ENCODE measurements at places on chromosomes 2 and 18.

DNA sequence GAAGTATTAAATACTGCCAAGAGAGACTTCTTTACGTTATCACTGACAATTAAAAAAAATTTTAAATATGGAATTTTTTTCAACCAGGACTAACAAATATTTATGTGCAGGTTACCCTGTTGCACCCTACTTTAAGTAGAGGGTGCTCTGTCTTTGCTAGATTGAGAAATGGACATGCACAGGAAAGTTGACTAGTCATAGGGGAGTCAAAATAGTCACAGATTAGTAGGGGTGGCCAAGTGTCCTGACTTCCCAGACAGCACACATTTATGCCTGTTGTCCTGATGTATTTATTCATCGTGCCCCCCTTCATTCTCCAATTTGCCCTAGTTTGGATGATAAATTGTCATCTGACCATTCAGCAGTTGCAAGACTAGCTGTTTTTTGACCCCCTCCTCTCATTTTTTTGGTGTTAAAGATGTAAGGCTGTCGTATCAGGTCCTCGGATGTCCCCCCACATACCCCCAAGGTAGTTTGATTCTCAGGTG lies 20.3 kb downstream of the CAB39 start:
- no peak for DNase-seq

DNA sequence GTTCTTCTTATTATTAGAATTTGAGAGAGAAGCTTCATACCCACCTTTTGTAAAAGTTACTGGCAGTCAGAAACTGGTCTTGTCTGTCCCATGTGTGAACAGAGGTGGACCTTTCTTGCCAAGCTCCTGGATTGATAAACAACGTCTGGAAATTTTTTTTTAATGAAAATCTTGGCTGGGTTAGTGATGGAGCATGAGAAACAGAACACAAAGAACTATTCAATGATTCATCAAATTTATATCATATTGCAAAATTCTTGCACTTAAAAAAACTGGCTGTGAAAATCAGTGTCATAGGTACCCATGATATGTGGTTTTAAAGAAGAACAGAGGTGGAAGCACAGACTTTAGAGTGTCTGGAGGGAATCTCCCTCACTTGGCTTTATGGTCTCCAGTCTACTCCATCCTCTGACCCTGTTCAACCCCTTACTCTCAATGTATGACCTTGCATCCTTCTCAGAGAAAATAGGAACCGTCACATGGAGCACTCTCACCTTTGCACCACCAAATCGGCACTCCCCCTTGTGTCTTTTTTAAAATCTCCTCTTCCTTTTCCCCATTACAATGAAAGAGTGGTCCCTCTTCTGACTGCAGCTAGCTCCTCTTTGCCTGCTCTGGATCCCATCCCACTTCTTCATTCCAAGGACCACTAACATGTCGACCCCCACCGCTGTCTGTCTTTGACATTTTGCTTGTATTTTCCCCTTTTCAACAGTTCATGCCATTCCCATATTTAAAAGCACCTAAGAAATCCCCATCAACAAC lies 58.2 kb downstream of the COPS8 start:
- no peak for DNase-seq

DNA sequence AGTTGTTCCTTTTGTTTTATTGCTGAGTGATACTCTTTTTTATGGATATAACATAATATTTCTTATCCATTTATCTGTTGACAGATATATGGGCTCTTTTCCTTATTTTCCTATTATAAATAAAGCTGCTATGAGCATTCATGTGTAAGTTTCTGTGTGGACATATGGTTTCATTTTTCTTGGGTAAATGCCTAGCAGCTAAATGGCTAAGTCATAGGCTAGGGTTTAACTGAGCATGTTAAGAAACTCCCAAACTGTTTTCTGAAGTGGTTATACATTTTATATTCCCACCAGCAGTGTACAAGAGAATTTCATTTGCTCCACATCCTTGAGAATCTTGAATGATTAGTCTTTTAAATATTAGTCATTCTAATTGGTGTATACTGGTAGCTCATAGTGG lies 786.6 kb upstream of the CDH2 start:
- DNase-seq, result no peak

GRCh38 chr2:16869711-16870110 lies 204.1 kb upstream of the CYRIA start:
- DNase-seq, result no peak

GRCh38 chr2:118527571-118527970 lies 319.9 kb downstream of the EN1 start:
- no peak for DNase-seq

DNA sequence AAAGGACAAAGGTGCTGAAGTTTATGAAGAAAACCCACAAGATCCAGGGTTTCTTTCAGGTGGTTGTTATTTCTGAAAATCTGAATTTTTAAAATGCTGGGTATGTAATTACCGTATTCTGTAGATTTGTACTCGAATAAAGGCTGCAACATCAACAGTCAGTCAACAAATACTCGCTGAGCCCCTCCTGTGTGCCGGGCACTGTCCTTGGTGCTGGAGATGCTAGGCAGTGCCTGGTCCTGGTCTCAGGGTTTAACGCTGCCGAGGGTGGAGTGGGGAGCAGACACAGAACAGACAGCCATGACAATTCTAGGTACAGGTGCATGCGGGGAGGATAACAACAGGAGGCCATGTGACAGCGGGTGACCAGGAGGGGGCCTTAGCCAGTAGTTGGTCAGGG lies 27.2 kb upstream of the PDIA6 start:
- no peak for DNase-seq

- DNase-seq, result no peak
Measured at GRCh38 chr2:177265824-177266817, 1.6 kb upstream of the NFE2L2 start.

- no peak for DNase-seq
Measured at GRCh38 chr2:122237450-122237849, 482.0 kb downstream of the TSN start.

- no peak for DNase-seq
Measured at GRCh38 chr2:106869512-106870275, 16.3 kb downstream of the ST6GAL2 start.

- no peak for DNase-seq
Measured at GRCh38 chr2:235418918-235419317, 74.9 kb upstream of the AGAP1 start.

DNA sequence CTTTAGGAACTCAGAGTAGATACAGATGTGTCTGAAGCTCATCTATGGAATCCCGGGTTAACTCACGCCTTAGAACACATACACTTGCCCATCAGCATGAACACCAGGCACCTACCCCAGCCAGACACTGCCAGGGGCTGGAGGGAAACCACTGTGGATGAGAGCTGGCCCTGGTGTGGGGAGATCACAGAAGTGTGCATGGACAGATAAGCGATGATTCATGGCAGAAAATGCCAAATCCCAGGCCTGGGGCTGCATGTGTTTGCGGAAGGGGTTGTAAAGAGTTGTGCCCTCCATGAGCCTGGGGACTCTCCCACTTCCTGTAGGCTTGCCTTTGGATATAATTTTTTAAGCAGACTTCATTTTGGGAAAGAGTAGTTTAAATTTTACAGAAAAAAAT lies 193.4 kb downstream of the FHOD3 start:
- DNase-seq, result no peak

GRCh38 chr2:213010106-213010779 lies 141.2 kb downstream of the IKZF2 start:
- DNase-seq, result no peak

DNA sequence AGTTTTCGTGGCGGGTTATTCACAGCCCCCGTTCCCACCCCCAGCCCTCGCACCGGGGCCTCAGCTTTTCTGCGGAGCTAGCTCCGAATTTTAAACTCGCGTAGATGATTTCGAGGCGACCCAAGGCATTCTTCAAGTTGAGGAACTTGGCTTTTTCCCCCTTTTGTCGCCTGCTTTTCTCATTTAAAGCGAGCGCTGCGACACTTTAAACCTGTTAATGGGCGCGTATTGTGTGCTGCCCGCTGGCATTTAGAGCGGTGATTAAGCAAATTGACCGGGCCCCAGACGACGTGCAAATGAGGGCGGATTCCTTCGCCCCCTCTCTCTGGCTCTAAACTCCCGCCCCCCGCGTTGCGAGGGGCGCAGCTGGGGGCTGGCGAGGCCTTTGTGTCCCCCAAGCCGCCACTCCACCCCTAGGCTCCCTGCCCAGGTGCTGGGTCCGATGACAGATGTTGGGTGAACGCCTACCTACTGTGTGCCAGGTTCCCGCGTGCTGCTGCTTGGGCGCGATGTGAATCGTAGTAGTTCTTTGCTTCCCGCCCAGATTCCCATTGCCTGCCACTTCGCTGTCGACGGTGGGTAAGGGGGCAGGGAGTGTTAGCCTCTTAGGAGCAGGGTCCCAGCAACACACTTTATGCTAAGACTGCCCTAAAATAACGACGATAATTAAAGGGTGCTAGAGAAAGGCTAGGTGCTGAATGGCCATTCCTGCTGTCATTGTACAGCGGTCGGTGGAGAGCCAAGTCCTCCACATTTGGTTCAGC lies 1.9 kb downstream of the TCF7L1 start:
- DNase-seq, result no peak

GRCh38 chr18:6198585-6198984 lies 216.1 kb downstream of the L3MBTL4 start:
- DNase-seq, result no peak

- DNase-seq, result no peak
Measured at GRCh38 chr18:46408334-46408987, 248.6 kb downstream of the LOXHD1 start.

DNA sequence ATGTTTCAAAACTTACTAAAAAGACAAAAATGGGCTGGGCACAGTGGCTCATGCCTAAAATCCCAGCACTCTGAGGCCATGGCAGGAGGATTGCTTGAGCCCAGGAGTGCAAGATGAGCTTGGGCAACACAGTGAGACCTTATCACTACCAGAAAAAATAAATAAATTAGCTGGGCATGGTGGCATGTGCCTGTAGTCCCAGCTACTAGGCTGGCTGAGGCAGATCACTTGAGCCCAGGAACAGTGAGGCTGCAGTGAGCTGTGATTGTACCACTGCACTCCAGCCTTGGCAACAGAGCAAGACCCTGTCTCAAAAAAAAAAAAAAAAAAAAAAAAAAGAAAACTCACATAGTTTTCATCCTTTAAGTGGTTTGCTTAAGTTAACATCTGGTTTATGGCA lies 6.4 kb downstream of the TSPYL6 start:
- no peak for DNase-seq

DNA sequence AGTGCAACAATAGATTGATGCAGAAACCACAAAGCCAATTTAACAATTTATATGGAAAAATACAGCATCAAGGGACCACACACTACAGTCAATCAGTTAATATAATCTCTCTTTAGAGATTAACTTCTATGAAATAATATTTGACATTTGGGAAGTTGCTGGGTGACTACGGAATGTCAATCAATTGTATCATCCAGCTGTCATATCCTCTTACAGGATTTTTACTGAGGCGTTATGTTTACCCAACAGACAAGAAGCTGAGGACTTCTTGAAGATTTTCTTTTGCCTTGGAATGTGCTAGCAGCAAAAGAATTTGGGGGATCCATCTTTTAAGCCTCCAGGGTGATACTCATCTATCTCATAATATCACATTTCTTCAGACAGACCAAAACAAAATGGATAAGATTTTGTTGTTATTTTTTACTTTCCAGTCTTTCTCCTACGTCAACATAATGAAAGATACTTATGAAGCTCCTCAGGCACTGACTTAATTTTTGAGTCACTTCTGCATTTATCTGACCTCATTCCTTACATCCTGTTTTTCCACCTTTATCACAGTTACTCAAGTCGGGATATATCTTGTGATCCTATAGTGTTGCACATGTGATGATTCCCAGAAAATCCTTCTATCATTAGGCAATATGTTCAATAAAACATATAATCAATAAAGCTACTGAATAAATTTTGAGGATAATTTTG lies 227.2 kb upstream of the SPHKAP start:
- DNase-seq, result no peak

DNA sequence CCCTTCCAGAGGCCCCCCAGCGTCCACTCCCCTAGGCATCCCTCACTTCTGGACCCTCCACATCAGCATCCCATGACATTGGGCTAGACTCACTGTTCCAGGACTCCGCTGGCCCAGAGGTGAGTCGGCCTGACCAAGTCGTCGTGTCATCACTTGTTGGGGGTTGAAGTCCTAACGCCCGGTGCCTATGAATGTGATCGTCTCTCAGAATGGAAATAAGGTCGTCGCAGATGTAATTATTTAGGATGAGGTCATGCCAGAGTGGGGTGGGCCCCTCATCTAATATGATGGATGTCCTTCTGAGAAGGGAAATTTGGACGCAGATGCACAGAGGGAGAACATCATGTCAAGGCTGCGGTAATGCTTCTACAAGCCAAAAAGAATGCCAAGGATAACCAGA lies 142.7 kb downstream of the AGAP1 start:
- DNase-seq, result no peak

DNA sequence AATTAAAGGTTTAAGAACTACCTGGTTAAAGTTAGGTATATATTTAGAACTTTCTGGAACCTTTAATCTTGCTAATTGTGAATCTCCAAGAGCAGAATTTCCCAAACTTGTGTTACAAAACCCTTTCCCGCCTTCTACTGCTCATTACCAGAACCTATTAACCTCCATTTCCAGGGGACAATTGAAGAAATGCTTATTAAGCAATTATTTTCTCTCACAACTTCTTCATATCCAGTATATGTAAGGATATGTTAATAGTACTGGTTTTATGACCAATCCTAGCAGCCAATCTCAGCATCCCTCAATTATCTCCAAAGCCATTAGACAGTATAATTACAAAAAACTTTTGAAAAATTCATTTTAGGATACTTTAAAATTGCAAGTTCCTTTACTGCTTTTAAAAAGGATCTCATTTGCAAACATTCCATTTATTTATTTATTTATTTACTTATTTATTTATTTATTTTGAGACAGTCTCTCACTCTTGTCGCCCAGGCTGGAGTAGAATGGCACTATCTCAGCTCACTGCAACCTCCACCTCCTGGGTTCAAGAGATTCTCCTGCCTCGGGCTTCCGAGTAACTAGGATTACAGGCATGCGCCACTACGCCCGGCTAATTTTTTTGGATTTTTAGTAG lies 3.7 kb downstream of the GFPT1 start:
- DNase-seq, result no peak

DNA sequence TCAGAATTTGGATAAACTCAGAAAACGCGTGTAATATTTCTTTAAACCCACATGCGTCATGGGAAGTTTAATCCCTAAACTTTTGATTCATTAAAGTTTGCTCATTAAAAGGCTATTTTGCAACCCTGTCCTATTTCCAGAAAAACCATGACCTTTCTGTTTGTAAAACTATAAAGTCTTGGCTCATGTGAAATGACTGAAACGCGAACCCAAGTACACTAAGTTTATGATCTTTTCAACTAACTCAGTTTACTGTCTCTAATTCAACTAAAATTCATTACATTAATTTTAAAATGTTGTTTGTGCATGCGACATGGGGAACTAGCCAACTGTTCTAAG lies 3.9 kb upstream of the RPL31 start:
- no peak for DNase-seq

DNA sequence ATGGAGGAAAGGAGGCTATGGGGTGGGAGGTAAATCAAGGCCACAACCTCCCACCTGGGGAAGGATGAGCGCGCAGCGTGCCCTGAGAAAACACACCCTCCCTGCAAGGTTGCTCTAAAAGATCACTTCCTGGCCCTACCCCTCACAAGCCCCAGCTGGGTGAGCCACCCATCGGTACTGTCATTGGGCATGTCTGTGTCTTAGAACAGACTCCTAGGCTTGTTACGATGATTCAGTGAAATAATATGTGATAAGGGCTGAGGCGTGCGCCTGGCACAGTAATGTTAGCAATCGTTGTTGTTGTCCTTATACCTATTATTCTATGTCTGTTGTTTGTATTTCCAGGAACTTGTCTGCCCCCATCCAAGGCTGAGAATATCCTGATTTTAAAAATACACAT lies 175.1 kb downstream of the ZFP36L2 start:
- no peak for DNase-seq

GRCh38 chr2:86238354-86238753 lies 39.1 kb downstream of the MRPL35 start:
- DNase-seq, result no peak
